T-helper 1 cell (primary cell): ENCODE measurements at places on chromosomes 16 and 17.

DNA sequence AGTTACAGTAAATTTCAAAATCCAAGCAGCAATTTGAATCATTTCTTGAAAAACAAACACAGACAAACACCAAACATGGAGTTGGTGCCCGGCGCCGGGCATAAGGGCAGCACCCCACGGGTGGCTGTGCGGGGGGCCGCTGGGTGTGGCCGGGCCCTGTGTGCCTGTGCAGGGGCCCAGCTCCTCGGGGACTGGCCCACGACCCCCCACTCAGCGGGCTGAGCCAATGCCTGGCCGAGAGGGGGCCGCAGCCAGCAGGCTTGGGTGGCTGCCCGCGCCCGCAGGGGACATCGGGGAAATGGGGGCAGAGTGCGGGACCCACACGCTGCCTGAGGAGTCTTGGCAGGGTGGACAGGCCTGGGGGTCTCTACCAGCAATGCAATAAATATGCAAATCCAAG is 12.8 kb upstream of the DUS1L start:
- DNase-seq = no peak

- no peak for DNase-seq
Observed at GRCh38 chr17:422196-422930, 69.8 kb upstream of the RPH3AL start.

DNA sequence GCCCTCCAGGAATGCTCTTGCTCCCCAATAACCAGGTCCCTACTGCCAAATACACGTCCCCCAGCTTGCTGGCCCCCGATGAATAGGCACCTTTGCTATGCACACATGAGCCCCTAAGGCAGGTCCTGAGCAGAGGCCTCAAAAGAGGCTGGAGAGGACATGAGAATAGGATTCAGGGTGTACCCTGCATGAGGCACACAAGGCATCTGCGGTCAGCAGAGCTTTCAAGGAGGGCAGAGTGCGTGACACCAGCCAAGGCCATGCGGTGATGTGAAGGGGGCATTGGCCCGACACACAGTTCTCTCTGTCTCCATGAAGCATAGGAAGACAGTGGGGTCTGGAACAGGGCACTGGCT is 6.9 kb downstream of the SEZ6L2 start:
- DNase-seq = no peak

DNA sequence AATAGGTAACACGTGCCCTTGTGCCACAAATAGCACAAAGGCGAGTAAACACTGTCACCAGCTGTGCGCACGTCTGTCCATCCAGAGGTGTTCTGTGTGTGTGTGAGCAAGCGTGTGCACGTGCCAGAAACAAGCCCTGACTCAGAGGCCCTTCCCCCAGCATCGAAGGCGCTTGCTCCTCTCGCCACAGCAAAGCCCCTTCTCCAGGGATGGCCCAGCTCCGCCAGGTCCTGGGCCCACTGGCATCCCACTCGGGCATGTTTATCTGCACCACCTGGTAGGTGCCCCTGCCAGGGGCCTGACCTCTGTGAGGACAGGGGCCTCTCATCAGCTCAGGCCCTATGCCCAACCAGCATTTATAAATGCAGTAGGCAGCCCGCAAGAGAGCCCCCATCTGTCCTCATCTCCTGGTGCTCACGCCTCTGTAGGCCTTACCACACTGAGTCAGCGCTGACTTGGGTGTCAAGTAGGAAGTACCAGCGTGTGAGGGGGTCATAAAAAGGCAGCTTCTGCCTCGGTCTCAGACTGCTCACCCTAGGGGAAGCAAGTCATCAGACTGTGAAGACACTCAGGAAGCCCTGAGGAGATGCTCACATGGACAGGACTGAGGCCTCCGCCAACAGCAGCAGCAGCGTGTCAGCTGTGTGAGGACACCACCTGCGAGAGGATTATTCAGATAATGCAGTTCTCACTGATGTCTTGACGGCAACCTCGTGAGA is 10.8 kb downstream of the TMEM235 start:
- DNase-seq = no peak

- peak; percentile 44 for DNase-seq
Observed at GRCh38 chr17:20992987-20993862, 49.6 kb downstream of the USP22 start.

GRCh38 chr16:24801761-24802302 is 43.9 kb upstream of the SLC5A11 start:
- DNase-seq = no peak

- no peak for DNase-seq
Observed at GRCh38 chr17:77609553-77610517, 348.7 kb upstream of the TNRC6C start.

GRCh38 chr17:36824678-36825101 is 112.6 kb upstream of the LHX1 start:
- DNase-seq = no peak

DNA sequence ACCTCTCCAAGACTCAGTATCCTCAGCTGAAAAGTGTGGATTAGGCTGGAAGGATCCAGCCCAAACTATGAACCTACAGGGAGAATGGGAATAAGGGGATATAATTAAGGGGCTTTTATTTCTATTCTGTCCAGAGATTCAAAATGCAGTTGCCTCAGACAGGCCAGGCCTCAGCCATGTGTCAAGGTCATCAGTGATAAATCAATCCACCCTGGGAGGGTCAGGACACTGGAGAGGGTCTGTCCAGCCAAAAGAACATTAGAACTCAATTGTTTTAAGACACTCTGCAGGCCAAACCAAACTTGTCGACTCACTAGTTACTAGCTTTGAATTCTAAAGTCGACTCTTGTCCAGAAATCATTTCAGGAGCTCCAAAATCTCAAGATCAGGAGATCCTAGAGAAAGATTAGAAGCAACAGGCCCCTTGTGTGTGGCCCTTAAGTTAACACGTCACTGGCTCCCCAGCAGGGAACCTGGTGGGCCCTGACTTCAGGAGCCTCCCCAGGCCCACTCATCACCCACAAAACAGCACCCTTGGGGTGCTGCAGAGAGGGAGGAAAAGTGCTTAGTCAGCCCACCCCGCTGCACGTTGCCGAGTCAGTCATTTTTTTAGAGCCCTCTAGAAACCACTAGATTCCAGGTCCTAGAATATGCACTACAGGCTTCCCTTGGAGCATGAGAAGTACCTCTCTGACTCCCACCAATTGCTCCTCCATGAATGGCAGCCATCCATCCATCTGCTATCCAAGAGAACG is 156.8 kb downstream of the XYLT1 start:
- DNase-seq = no peak

DNA sequence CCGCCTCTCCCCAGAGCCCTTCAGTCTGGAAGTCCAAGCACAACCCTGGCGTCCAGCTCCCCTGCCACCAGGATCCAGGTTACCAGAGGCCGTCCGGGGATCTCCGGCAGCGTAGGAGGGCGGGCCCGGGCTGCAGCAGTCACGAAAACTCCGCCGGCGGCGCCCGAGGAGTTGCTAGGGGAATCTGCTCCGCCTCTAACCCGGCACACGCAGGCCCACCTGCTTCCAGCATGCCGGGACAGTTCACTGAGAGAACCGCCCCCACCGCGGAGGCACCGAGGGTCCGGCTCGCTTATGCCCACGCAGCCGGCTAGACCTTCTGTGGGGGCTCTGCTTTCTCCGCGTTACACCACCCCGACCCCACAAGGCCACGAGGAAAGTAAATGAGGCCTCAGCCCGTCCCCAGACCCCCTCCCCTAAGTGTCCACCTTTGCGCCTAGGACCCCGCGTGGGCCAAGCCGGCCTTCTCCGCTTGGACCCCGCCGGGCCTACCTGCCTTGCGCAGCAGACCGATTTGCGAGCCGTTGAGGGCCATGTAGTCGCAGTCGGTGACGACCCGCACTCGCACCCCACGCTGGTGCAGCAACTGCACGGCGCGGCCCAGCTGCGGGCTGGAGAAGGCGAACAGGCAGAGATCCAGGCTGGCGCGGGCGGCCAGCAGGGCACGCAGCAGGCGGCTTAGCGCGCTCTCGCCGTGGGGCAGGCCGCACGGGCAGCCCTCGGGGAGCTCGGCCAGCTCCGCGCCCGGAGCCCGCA is 587 bp downstream of the PLD6 start:
- DNase-seq = peak; percentile 32

- DNase-seq = no peak
Observed at GRCh38 chr17:40343219-40344119, 21.1 kb downstream of the GJD3 start.

- DNase-seq = no peak
Observed at GRCh38 chr17:4333041-4333440, 33.4 kb downstream of the UBE2G1 start.

DNA sequence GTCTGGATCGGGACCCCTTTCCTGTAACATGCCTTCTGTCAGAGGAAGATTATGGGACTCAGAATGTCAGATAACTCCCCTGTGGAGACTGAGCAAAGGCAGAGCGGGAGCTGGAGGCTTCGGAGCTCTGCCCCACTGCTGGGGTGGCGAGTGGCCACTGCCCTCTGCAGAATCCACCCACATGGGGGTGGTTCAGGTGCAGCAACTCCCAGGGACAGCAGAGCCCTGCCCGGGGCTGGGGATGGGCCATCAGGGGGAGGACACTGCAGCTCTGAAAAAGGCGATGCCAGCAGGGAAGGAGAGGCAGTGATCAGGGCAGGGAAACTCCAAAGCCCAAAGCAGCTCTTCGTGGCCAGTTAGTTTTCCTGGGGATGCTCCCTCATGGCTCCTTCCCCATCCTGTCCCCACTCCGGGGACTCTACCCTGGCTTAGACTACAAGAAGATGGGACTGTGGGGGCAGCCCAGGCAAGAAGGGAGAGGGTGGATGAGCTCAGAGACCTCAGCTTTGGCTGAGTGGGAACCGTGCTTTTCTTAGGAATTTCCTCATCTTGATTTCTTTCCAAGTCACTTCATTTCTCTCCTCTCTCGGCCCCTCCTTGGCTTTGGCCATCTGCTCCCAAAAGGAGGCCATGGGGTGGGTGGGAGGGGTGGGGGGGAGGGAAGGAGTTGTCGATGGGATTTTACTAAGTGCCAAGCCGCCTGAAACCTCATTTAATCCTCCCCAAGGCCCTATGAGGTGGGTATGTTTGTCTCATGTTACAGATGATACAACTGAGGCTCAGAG is 4.0 kb downstream of the CA4 start:
- DNase-seq = no peak

- DNase-seq = no peak
Observed at GRCh38 chr16:11871193-11871592, 19.9 kb upstream of the RSL1D1 start.

DNA sequence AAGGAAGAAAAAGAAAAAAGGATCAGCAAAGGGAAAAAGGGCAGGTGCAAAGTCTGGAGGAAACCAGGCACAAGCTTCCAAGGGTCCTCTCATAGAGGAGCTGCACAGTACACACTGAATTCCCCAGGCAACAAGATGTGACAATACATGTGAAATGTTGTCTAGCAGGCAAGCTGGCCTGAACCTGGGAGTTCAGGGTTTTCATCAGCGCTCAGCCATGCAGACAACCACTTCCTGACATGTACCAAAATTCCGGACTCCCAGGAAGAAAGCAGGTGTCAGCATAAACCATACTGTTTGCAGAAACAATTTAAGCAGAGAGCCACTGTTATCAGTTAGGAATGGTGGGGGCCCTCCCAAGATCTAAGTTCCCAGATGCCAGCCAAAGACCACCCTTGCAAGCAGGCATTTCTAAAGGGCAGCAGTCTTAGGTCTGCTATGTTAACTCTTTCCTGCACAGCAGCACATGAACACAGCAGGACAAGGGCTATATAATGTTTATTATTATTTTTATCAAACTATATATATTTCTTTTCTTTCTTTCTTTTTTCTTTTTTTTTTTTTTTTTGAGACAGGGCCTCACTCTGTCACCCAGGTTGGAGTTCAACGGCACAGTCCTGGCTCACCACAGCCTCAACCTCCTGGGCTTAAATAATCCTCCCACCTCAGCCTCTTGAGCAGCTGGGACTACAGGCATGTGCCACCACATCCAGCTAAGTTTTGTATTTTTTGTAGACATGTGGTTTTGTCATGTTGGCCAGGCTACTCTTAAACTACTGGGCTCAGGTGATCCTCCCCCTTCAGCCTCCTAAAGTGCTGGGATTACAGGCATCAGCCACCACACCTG is 10.1 kb downstream of the TK2 start:
- DNase-seq = no peak

GRCh38 chr17:67994817-67995569 is 1.3 kb downstream of the C17orf58 start:
- no peak for DNase-seq

DNA sequence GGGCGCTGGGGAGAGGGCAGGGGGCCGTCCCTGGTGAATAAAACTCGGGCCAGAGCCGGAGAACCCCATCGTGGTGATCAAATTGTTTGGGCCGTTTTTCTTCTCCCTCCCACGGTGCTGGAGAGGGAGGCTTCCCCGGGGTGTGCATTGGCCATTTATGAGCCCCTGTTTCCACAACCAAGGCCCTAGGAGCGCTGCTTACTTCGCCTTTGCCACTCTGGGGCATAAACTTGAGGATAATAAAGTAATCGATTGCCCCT is 544 bp downstream of the CCP110 start:
- no peak for DNase-seq

DNA sequence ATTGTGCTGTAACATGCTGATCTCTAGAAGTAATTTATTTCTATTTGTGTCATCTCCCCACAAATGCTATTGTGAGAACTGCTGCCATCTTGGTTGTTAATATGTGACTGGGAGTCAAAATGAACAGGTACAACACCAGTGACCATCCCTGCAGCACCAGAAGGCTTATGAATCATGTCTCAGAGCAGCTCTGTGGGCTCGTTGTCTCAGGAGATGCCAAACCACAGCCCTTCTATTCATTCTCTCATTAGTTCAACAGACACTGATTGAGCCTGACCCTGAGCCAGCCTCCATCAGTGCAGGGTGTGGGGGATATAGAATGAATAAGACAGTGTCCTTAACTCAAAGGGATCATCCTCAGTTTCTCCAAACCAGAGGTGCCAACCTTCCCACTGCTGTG is 92.5 kb downstream of the UTP18 start:
- DNase-seq = no peak

- DNase-seq = no peak
Observed at GRCh38 chr17:56064506-56064905, 88.8 kb upstream of the ANKFN1 start.

DNA sequence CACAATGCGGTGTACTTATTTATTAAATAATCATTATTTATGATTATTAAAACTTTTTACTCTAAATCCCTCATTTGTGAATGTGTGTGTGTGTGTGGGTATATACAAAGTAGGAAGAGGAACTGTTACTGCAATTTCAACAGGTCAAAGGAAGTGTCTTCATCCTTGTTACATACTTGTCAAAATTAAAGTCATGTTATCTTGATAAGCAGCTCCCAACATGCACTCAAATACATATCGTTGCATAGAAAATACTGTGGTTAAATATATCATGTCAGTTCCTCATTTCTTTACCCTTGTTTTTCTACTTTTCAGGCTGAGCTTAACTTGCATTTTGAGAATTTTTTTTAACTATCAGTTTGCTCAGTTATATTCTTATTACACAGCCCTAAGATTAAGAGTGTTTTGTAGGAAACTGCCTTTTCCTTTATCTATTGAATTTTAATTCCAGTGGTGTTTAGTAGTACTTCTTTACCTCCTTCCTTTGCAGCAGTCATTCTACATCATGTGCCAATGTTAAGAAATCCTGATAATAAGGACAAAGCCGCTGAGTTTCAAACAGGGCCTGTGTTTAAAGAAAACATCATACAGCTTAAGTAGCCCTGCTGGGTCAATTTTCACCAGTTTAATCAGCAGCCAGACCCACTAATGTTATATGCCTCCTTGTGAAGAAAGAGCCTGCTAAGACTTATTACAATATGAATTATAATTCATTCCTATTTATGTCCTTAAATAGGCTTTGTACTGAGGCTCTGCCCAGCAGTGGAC is 7.2 kb downstream of the EFCAB5 start:
- no peak for DNase-seq

GRCh38 chr17:27818401-27819105 is 18.2 kb upstream of the NOS2 start:
- no peak for DNase-seq

GRCh38 chr16:49855280-49855821 is 561 bp downstream of the ZNF423 start:
- peak; percentile 49 for DNase-seq
